Stimulated activated CD4-positive, alpha-beta T cell treated with anti-CD3 and anti-CD28 coated beads, Interleukin-15, amount 100 ng/mL, for 24 hours (primary cell): ENCODE measurements at places on chromosomes 4 and X.

GRCh38 chrX:37320541-37321203, 28.5 kb upstream of the PRRG1 start:
- DNase-seq, result no peak

GRCh38 chrX:16585486-16586376, 64.2 kb upstream of the S100G start:
- DNase-seq, result no peak

- DNase-seq, result no peak
Measured at GRCh38 chr4:140807491-140808252, 51.5 kb upstream of the TBC1D9 start.

DNA sequence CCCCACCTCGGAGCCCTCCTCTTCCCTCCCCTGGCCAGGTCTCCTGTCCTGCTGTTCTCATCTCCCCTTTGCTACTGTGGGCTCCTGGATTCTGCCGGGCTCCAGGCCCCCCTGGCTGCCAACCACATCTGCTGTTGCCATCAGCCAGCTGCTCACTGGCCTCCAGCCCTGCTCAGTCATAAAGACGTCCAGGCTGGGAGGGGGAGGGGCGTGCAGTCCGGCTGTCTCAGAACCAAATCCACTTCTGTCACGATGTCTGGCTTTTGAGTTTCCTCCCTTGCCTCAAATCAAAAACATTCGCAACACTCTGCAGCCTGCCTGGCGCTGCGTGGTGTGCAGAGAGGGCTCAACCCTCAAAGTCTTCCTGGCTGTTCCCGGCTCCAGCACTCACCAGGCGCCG, 7.1 kb downstream of the RASL11B start:
- DNase-seq, result no peak

GRCh38 chrX:120746153-120746552, 116.3 kb upstream of the C1GALT1C1 start:
- DNase-seq, result no peak

DNA sequence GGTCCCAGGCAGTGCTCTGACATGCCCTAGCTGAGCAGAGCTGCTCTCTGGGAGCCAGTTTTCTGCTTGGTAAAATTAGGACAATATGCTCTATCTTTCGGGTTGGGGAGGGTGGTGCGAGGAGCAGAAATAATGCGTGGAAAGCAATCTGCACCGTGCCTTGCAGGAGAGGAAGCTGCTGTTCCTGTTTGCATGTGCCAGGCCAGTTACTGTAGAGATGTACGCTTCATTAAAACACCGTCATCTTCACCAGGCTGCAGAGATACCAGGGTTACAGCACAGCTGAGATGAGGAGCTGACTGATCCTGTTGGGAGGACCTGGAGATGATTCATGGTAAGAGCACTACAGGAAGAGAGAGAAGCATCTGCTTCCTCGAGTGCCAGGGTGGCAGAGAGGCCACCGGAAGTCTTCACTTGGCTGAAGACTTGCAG, 29.5 kb upstream of the IRF2 start:
- peak; percentile 32 for DNase-seq

DNA sequence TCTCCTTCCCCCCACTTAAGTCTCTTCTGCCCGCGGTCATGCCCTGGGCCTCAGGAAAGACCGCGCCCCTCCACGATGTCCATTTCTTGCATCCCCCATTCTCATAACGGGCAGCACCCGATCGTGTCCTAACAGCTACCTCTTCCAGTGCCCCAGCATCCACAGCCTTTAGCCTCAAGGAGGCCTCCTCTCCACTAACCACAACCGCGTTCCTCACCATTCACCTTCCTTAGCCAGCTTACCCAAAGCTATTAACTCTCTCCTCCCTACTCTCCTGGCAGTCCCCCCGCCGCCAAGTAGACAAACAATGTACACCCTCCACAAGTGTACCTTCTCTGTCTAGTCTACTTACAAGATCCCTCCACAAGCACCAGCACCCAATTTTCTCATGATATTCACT, 58.6 kb upstream of the PAGE5 start:
- DNase-seq, result no peak

- no peak for DNase-seq
Measured at GRCh38 chr4:25722964-25723363, 67.3 kb downstream of the SLC34A2 start.

DNA sequence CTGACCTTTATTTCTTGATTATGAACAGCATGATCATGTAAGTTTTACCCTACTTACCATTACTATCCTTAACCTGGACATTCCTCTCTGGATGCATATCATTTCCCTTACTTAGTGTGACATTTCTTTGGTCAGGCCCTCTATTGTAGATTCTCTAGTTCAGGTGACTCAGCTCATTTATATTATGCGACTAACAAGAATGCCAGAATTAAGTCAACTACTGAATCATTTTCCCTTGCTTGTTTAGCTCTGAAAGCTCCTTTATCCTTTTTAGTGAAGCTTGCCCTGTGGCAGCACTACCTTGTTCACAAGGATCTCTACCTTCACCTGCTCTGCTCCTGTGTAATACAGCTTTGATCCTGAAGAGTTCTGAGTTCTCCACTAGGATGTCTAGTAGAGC, 15.1 kb upstream of the UGT2B17 start:
- no peak for DNase-seq

DNA sequence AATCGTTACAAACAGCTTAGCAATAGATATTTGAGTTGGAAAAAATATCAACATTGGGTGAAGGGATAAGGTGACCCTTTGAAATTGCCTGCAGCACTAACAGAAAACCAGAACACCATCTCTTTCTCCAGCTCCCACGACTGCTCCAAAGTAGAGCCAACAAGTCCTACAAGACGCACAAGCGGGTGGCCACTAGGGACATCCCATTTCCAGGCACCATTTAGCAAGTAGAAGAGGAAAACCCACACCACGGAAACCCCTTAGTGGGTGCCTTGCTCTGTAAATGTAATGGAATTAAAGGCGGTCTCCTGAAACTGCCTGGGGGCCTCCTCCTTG, 1.9 kb downstream of the ARHGAP6 start:
- peak; percentile 1 for DNase-seq

GRCh38 chr4:150068300-150068960, 9.8 kb upstream of the DCLK2 start:
- DNase-seq, result no peak

- no peak for DNase-seq
Measured at GRCh38 chr4:172806841-172807240, 361.8 kb upstream of the GALNT7 start.

- no peak for DNase-seq
Measured at GRCh38 chr4:107837776-107838618, 13.3 kb downstream of the SGMS2 start.
